Mesangial cell (primary cell): ENCODE measurements at places on chromosomes 5 and 9. TPM values are rescaled to one million over a fixed set of nuclear protein-coding genes. Genes with fewer than 3 reads are reported as not detected.

The MYO10 gene
- total RNA-seq, result 26.7 and 38.5 TPM in 2 replicates

The SAP30L gene
- 13.7 and 27.6 TPM in 2 replicates for total RNA-seq

The SLC46A2 gene
- total RNA-seq, result not detected in 2 replicates

The PCDHGB1 gene
- total RNA-seq, result 0.49 and 2.9 TPM in 2 replicates

The RALGDS gene
- 21.0 and 35.2 TPM in 2 replicates for total RNA-seq

The PTGDS gene
- 4.2 and 463 TPM in 2 replicates for total RNA-seq

The DIPK1B gene
- 8.3 and 18.1 TPM in 2 replicates for total RNA-seq

The LHX6 gene
- total RNA-seq, result under 0.01 and 0.13 TPM in 2 replicates

The RXFP3 gene
- total RNA-seq, result not detected in 2 replicates

The C5orf58 gene
- total RNA-seq, result not detected in 2 replicates

The SGCD gene
- total RNA-seq, result 0.49 and 0.76 TPM in 2 replicates

The LCN2 gene
- total RNA-seq, result 1.9 TPM in 1 of 2 replicates, not detected in the other

The TXNDC8 gene
- total RNA-seq, result not detected in 2 replicates

The EIF4EBP3 gene
- total RNA-seq, result 0.98 and 6.3 TPM in 2 replicates

The SECISBP2 gene
- 17.9 and 20.7 TPM in 2 replicates for total RNA-seq

The TCF7 gene
- total RNA-seq, result 2.6 and 2.8 TPM in 2 replicates

The TLX3 gene
- total RNA-seq, result not detected in 2 replicates

The PRSS3 gene
- 0.89 and 12.2 TPM in 2 replicates for total RNA-seq

The PBX3 gene
- total RNA-seq, result 19.7 and 25.0 TPM in 2 replicates

The PDE6A gene
- total RNA-seq, result under 0.01 TPM in 1 of 2 replicates, not detected in the other

The C9orf50 gene
- 0.16 and 0.25 TPM in 2 replicates for total RNA-seq

The IL17B gene
- 0.38 and 2.0 TPM in 2 replicates for total RNA-seq

The GCNT4 gene
- total RNA-seq, result 0.65 and 1.1 TPM in 2 replicates

The MCIDAS gene
- not detected in 2 replicates for total RNA-seq

The NKD2 gene
- 0.13 TPM in 1 of 2 replicates, not detected in the other for total RNA-seq

The SLC34A3 gene
- total RNA-seq, result not detected in 2 replicates

The TRAF1 gene
- 2.4 and 2.6 TPM in 2 replicates for total RNA-seq

The MYOT gene
- total RNA-seq, result not detected in 2 replicates

The ISL1 gene
- not detected in 2 replicates for total RNA-seq

The GTF3C5 gene
- 52.4 and 80.5 TPM in 2 replicates for total RNA-seq

The SH3TC2 gene
- total RNA-seq, result under 0.01 and 0.65 TPM in 2 replicates

The NUTM2G gene
- total RNA-seq, result not detected in 2 replicates

The BSPRY gene
- 0.13 and 0.65 TPM in 2 replicates for total RNA-seq

The FGF10 gene
- total RNA-seq, result not detected in 2 replicates

The SLIT3 gene
- 18.9 and 52.4 TPM in 2 replicates for total RNA-seq
